Stimulated activated CD8-positive, alpha-beta memory T cell treated with anti-CD3 and anti-CD28 coated beads, Interleukin-2, amount 100 ng/mL, for 1 hour (primary cell): ENCODE measurements at places on chromosomes 7 and 10.

GRCh38 chr10:129971381-129972144 is 7.5 kb upstream of the EBF3 start:
- DNase-seq = no peak

GRCh38 chr7:70492625-70493024 is 639.3 kb upstream of the GALNT17 start:
- no peak for DNase-seq

GRCh38 chr10:15202639-15203038 is 34.1 kb upstream of the NMT2 start:
- DNase-seq = no peak

- no peak for DNase-seq
These were observed 23.1 kb downstream of the GBF1 start for GRCh38 chr10:102268375-102268888.

DNA sequence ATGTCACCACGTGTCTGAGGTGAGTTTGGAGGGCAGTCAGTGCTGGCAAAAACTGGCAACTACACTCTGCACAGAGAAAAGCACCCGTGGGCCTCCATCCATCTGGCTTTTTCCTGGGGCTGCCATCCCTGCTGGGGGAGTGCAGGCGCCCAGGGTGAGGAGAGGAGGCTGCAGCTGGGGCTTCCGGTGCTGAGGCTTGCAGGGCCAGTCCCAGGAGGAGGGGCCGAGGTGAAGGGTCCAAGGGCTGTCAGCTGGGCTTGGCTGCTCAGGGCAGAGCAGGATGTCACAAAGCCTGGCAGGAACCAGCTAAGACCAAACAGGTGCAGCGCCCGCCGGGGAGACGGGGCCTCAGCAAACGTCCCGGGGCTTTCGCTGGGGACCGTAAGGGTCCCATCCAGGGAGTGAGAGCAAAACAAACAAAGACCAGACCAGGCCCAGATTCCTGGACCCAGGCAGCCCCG is 77.2 kb downstream of the CFAP46 start:
- DNase-seq = no peak

- no peak for DNase-seq
These were observed 9.3 kb downstream of the NOD1 start for GRCh38 chr7:30469303-30469702.

DNA sequence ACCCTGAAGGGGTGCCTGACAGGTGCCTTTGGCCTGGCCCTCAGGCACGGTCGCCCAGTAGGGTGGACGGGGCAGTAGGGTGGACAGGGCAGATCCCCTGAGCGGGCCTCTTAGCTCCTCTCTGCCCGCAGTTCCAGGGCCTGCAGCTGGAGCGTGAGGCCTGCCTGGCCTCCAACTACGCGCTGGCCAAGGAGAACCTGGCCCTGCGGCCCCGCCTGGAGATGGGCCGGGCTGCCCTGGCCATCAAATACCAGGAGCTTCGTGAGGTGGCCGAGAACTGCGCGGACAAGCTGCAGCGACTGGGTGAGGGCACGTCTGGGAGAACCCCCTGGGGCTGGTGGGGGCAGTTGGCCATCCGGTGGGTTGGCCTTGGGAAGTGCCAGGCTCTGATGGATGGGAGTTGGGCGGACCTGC is 1.7 kb downstream of the VPS37D start:
- no peak for DNase-seq

- DNase-seq = no peak
These were observed 2.2 kb upstream of the ABHD11 start for GRCh38 chr7:73740771-73741170.

GRCh38 chr7:157410831-157411556 is 74.2 kb downstream of the DNAJB6 start:
- no peak for DNase-seq

DNA sequence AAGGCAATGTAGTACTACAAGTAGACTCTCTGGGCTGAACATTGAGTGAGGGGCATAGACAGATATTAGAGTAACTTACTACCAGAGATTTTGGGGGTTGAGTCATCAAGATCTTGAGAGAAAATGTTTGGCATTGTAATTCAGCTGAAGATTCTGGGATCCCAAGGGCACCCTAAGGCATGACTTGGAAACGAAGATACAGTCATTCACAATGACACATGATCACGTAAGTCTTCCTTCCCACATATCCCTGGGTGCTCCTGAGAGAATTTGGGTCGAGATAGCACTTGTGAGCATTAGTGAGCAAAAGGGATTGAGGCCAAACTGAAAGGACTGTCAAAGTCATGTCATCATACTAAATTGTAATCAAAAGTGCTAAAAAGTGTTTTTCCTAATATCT is 192.5 kb upstream of the PCLO start:
- DNase-seq = no peak

DNA sequence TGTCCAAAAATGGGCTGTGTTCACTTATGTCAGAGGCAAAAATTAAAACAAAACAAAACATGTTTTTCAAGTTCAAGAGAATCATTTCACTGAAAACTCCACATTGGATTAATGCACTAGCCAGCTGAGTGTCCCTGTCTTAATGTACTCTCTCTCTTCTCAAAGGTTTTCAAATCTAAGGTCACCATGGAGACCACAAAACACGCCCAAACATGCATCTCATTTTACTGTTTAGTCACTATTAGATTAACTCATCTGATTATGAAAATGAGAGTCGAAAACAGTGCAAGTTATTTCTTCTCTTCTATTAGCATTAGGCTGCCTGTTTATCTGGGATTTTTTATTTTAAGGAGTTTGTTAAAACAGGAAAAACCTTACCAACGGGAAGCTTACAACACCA is 70.8 kb upstream of the ASAH2 start:
- DNase-seq = no peak

DNA sequence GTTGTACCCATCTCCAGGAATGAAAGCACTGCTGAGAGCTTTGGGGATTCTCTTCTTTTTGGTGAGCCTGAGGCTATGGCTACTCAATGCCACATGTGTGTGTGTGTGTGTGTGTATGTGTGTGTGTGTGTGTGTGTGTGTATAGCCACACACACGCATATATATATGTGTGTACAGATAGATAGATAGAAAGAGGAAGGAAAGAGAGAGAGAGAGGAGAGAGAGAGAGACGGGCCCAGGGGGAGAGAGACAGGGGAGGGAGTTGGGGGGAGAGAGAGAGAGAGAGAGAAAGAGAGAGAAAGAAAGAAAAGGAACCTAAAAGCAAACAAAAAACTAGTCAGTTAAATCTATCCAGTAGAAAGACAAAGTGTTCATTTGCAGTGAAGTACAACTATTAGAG is 8.3 kb downstream of the SLC13A4 start:
- no peak for DNase-seq

DNA sequence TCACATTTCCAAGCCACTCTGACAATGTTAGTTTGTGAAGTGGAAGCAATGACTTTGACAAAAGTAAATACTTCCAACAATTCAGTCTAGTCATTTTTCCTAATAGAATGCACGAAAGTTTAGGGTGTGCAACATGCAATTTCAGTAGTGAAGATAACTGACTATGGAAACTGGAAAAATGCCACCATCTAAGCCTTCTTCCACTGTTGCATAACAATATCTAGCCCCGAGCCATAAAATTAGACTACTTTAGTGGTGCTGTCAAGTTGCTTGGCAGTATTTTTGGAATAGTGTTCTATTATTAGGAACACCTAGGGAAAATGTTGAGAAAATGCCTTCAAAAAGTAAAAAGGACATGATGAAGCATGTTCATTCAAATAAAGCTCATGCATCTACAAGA is 17.9 kb downstream of the SEMA3A start:
- no peak for DNase-seq

GRCh38 chr10:100817268-100817839 is 72.0 kb downstream of the PAX2 start:
- no peak for DNase-seq

GRCh38 chr10:71701496-71702132 is 18.0 kb downstream of the C10orf105 start:
- no peak for DNase-seq

DNA sequence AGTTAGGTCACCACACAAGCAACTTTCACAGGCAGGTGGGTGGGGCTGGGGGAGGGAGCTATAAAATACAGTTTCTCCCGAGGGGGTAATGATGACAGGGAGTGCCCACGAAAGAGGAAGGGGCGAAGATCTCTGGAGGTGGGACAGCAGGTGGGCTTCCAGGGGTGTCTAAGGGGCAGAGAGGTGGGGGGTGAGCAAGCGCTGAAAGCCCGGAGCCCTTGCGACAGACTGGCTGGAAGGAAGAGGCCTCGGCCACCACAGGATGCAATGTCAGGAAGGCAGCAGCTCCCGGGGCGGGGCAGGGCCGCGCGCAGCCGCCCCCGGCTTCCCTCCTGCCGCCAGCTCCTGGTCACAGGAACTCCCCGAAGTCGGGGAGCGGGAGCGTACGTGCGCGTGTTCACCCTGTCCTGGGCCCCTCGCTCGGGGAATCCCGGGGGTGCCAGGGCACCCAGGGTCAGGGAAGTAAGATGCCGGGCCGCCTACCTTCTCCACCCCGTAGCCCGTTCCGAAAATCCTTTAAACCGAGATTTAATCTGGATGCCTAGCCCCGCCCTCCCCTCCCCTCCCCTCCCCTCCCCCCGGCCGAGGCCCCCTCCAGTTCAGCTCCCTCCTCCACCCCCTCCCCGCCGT is 105.2 kb upstream of the PPIF start:
- no peak for DNase-seq

DNA sequence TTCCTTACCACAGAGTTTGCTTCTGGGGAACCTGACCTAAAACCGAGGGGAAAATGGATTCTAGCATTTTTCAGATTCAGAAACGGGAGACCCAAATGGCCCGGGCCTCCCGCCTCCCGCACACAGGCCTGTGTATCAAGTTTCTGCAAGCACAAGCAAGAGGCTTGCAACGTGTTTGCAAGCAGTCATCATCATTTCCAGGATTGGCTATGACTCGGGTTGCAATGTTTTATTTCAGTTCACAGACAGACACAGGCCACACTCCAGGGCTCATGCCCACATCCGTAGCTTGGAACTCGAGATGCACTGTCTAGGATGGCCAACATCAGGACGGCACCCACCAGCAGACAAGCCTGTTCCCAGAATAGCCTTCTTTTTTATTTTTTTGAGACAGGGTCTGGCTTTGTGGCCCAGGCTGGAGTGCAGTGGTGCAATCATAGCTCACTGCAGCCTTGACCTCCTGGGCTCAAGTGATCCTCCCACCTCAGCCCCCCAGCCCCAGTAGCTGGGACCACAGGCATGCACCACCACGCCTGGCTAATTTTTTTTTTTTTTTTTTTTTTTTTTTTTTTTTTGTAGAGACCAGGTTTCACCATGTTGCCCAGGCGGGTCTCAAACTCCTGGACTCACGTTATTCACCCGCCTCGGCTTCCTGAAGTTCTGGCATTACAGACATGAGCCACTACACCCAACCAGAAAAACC is 68.1 kb upstream of the FOXK1 start:
- no peak for DNase-seq

DNA sequence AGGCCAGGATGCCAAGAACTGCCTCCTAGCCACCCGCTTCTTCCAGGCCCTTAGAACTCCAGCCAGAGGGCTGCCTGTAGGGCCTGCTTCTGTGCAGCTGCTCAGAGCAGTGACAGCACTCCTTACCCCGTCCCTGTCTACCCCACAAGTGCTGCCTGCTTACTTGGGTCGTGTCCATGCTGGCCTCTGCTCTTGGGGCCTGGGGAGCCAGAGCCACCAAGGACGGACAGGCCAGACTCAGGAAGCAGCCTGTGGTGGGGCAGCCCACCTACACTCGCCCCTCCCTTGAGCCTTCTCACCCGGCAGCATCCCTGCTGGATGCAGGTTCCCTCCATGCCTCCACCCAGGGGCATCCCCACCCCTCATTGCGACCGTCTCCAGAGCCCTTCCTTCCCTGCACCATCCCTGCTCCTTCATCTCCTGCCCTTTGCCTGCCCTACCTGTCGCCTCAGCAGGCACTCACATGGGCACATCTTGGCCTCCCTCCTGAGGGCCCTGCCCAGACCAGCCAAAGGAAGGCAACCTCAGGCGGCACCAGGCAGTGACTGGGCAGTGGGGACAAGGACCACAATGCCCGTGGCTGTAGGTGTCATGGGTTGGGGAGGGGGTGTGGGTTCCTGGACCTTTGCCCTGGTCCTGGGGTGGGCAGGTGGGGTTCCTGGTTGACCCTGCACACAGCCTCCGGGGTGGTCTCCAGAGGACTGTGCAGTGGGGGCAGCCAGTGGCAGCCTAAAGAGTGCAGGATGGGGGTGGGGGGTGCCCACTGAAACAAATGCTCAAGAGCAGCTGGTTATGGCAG is 78.0 kb upstream of the TNS3 start:
- DNase-seq = no peak

DNA sequence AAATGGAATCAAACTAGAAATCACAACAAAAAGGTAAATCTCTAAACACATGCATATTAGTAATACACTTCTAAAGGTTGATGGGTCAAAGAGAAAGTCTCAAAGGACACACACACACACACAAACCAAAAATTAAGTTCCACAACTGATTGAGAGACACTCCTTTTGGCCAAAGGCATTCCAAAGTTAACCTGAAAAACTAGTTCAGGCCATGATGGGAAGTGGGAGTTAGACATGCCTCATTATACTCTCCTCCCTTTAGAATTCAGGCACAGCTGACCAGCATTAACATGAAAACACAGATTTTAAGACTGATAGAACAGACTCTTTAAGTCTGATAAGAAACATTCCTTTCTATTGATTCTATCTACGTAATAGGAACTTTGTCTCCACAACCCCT is 332.4 kb upstream of the IGFBP3 start:
- no peak for DNase-seq

- DNase-seq = no peak
These were observed 674.7 kb downstream of the CCSER2 start for GRCh38 chr10:85003083-85003482.

DNA sequence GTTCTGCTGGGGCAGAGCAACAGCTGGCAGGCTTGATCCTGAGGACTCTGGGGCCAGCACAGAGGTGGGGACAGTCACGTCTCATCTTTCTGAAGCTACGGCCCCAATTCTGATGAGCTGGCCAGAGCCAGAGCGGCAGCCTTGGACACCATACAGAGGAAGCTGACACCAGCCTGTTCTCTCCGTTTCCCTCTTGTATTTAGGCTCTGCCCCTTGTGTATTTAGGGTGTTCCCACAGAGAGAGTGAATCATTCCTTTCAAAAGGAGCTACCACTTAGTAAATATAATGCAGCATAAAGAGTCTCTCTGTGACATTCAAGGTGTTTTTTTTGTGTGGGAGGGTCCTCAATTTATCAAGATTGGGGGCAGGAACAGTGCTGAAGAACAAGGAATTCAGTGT is 109.2 kb downstream of the ZNF248 start:
- no peak for DNase-seq

- DNase-seq = no peak
These were observed 345.9 kb downstream of the KIF20B start for GRCh38 chr10:90047243-90047729.

GRCh38 chr10:14378387-14378960 is 47.8 kb upstream of the FRMD4A start:
- no peak for DNase-seq

- DNase-seq = no peak
These were observed 20.4 kb downstream of the ITGB8 start for GRCh38 chr7:20350996-20351692.

- DNase-seq = no peak
These were observed 904 bp upstream of the CCDC7 start for GRCh38 chr10:32445036-32445435.

- no peak for DNase-seq
These were observed 100.5 kb downstream of the INPP5A start for GRCh38 chr10:132638130-132638515.

GRCh38 chr7:50475340-50475739 is 25.2 kb upstream of the FIGNL1 start:
- DNase-seq = no peak
